ENCODE measurements at places on chromosomes 16 and 17.
A peak's percentile ranks its signal among the peaks of the same experiment; 100 is the strongest.

- no peak overlapping the region for H3K4me3 ChIP-seq
- H3K36me3 ChIP-seq = peaks cover 19% of the 10 kb centered on the region
- H3K4me1 ChIP-seq = peaks cover 12% of the 10 kb centered on the region
- no peaks in the 10 kb centered on the region for H3K27me3 ChIP-seq
- no peak overlapping the region for H3K27ac ChIP-seq
Measured at GRCh38 chr17:82605939-82606600, 42.2 kb downstream of the WDR45B start.

- DNase-seq = peak; percentile 69
- peaks cover 49% of the 10 kb centered on the region for H3K27me3 ChIP-seq
- peaks cover 11% of the 10 kb centered on the region for H3K4me1 ChIP-seq
- peak overlapping the region; percentile 94 for H3K4me3 ChIP-seq
- H3K27ac ChIP-seq = no peak overlapping the region
- H3K36me3 ChIP-seq = no peaks in the 10 kb centered on the region
Measured at GRCh38 chr17:48012151-48012520, 25.5 kb downstream of the COPZ2 start.

GRCh38 chr16:88631920-88632586 lies 6.3 kb upstream of the IL17C start:
- no peaks in the 10 kb centered on the region for H3K36me3 ChIP-seq
- peaks cover 25% of the 10 kb centered on the region for H3K4me1 ChIP-seq
- peak overlapping the region; percentile 96 for H3K27ac ChIP-seq
- H3K27me3 ChIP-seq = no peaks in the 10 kb centered on the region
- DNase-seq = no peak
- H3K4me3 ChIP-seq = peak overlapping the region; percentile 89

DNA sequence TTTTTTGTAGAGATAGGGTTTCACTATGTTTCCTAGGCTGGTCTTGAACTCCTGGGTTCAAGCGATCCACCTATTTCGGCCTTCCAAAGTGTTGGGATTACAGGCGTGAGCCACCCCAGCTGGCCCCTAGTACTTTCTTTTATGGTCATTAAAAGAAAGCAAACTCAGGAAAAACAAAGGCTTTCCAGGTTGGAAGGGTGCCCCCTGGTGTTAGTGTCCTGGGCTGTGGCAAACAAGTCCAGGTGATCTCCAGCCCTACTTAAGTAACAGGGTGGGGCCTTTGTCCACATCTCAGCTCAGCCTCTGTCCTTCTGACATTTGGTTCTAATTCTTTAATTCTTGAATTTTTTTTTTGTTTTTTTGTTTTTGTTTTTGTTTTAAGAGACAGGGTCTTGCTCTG lies 6.9 kb downstream of the IGFBP4 start:
- peaks cover 8% of the 10 kb centered on the region for H3K36me3 ChIP-seq
- no peak overlapping the region for H3K4me3 ChIP-seq

DNA sequence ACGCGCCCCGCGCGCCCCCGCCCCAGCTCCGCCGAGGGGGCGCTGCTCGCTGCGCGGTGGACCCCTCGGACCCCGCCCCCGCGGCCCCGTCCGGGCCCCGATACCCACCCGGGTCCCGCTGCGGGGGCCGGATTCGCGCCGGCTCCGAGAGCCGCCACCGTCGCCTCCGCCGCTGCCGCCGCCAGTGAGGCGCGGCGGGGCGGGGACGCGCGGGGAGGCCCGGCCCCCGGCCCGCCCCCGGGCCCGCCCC lies at the start of gene TBC1D16:
Gene TBC1D16 (minus strand): TSS at position 186 of the 250 bp plus-strand sequence. CDS start 22,325 bp downstream, outside the sequence.
- H3K4me3 ChIP-seq = peak within 1 kb of the TSS; percentile 84
- H3K36me3 ChIP-seq = no peaks in the 10 kb centered on the region
- peaks cover 12% of the 10 kb centered on the region for H3K27me3 ChIP-seq
- peak within 1 kb of the TSS; percentile 96 for H3K27ac ChIP-seq

GRCh38 chr17:43986225-43986981 lies 18.0 kb upstream of the NAGS start:
- no peaks in the 10 kb centered on the region for H3K36me3 ChIP-seq
- DNase-seq = no peak
- no peak overlapping the region for H3K27ac ChIP-seq
- no peak overlapping the region for H3K4me3 ChIP-seq
- peaks cover 8% of the 10 kb centered on the region for H3K4me1 ChIP-seq

DNA sequence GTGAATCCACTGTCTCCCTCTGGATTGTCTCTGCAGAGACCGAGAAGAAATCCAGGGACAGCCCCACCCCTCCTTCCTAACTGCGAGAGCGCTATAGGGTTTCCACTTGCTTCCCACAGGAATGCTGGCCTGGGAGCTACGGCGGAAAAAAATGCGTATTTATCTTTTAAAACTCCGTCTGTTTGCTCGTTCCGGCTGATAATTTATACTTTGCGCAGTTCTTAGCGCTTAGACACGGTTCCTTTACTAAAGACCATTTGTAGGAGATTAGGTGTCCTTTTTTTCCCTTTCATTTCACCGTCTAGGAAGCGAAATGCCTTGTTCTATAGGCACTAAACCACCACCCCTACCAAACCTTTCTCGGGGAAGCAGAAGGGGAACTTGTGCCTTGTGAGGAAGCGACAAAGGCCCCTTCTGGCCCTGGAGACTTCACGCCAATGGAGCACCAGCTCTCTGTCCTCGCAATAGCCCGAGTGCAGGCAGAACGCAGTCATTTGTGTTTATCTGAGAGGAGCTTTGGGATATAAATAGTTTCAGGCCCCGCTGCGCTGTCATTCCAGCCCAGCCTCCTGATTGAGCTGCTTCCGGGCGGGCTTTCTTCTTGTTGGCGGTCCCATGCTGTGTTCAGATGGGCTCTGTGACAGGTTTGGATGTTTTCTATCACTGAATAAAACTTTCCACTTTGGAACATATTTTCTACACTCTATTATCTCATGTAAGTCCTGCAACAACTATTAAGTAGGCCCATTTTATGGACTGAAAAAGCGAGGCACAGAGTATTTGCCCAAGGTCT lies 791 bp upstream of the SUPT4H1 start:
- H3K36me3 ChIP-seq = peaks cover 15% of the 10 kb centered on the region
- H3K27me3 ChIP-seq = no peaks in the 10 kb centered on the region
- peaks cover 32% of the 10 kb centered on the region for H3K4me1 ChIP-seq
- peak; percentile 47 for DNase-seq
- peak overlapping the region; percentile 99 for H3K27ac ChIP-seq
- H3K4me3 ChIP-seq = peak overlapping the region; percentile 98

DNA sequence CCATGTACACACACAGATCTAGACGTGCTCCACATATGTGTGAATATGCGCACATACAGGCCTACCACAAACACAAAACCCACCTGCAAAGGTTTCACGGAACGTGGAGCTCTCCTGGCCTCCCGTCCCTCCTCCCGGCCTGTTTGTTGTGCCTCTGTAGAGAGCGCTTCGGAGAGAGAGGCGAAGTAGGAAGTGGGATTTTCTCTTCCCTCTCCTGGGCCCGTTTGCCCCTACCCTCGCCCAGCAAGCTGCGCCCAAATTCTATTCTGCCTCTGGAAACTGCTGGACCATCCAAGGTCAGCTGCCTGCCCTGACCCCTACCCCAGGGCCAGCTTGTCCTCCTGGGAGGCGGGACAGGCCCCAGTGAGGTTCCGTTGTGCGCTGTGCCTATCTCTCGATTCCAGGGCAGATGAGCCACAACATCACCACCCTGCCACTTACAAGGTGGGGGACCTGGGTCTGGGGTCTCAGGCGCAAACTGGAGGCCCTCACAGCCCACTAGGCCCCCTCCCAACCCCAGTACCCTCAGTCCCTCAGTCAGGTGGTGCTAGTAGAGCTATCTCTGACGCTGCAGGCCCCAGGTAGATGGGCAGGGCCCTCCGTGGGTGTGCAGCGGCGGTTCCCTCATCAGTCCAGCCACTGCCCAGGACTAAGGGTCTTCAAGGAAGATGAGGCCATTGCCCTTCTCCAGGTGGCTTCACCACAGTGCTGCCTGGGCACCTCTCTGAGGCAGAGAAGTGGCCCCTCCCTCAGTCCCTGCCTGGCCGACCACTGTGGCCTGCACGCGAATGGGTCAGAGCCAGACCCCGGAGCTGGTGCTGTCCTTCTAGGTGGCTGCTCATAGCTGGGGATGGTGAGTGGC lies 54.2 kb downstream of the BEAN1 start:
- H3K36me3 ChIP-seq = no peaks in the 10 kb centered on the region
- H3K27me3 ChIP-seq = peaks cover 4% of the 10 kb centered on the region
- no peak for DNase-seq
- H3K4me3 ChIP-seq = no peak overlapping the region
- peaks cover 20% of the 10 kb centered on the region for H3K4me1 ChIP-seq

DNA sequence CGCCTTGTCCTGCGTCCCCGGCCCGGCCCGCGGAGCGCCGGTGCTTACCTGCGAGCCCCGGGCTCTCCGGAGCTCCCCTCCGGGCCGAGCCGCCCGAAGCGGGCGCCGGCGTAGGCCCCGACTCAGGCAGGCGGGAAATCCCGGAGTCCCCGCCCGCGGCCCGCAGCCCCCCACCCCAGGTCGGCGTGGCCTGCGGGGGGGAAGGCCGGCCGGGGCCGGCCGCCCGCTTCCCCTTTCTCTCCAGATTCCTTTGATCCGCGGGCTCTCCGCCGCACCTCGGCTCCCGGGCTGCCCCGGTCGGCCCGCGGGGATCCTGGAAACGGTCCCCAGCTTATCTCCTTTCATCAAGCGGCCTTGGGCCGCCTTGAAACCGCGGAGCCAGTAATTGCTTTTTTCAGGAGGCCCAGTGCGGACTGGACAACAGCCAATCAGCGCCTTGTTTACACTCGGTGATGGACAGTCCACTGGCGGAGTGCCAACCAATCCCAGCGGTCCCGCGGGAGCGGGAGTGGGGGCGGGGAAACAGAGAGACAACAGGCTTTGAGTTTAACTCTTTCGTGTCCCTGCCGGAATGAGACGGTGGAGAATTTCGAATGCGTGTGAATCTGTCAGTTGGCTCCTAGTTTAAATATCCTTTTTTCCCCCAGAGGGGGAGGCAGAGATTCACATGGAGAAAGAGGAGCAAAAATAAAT lies 1.4 kb upstream of the BAHCC1 start:
- H3K27me3 ChIP-seq = peaks cover 63% of the 10 kb centered on the region
- peaks cover 3% of the 10 kb centered on the region for H3K36me3 ChIP-seq
- peak overlapping the region; percentile 49 for H3K27ac ChIP-seq
- H3K4me1 ChIP-seq = peaks cover 17% of the 10 kb centered on the region

DNA sequence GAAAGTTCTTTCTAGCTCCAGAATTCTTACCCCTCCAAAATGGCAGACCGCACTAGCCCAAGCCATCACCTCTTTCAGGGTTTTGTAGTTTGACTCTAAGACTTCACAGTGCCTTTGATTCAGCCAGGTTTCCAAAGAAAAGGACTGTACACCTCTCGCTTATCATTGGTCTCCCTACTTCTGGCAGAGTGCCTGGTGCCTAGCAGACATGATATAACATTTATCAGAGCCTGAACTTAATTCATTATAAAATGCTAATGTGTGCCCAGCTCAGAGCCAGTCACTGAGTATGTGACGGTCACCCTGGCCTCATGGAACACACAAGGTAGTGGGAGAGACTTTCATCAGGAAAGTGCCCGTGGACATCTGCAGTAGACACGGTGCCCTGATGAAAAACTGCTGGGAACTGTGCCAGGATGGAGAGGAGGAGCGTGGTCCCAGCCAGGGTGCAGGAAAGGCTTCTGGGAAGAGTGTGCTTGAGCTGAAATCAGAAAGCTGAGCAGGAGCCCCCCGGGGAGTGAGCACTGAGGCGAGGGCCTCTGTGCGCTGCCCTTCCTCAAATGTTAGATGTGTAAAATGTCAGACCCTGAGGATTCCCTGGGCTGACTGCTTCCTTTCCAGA lies 34.3 kb upstream of the LGALS9 start:
- peaks cover 5% of the 10 kb centered on the region for H3K36me3 ChIP-seq
- no peak for DNase-seq
- H3K4me1 ChIP-seq = peaks cover 3% of the 10 kb centered on the region
- H3K4me3 ChIP-seq = no peak overlapping the region
- no peaks in the 10 kb centered on the region for H3K27me3 ChIP-seq
